HT-29 (cell line): ENCODE measurements at places on chromosomes 2 and 18.

GRCh38 chr2:160989778-160990177 lies 170.4 kb upstream of the TANK start:
- no peak for DNase-seq

- DNase-seq, result peak; percentile 43
These were observed 66.6 kb downstream of the STPG4 start for GRCh38 chr2:47088371-47089082.

DNA sequence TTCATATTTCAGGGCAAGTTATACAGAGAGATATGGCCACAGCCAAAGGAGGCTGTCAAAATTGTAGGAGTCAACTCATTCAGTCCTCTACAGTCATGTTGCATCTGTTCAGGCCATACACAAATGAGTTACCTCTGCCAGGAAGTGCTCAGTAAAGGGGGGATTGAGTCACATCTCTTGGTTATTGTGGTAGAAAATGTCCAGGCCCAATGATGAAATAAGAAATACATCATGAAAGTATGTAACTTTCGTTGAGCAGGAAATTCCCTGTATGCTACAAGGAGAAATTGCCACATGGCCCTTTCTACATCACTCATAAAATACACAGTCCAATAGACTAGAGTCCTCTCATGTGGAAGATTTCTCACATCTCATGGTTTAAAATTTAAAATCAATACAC lies 103.9 kb upstream of the COL3A1 start:
- no peak for DNase-seq

DNA sequence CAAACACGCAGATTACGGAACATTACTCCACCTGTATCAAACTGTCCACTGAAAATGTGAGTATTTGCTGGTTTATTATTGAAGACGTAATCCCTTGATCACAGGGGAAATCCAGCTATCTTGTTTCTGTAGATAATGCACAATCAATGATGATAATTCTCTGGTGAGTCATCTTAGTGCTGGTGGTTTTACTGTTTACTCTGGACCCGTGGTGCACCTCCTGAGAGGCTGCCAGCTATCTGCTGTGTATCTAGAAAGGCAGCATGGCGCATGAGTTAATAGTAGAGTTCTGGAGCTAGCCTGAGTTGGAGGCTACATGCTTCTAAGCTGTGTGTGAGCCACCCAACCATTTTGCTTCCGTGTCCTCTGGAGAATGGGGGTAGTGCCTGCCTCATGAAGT lies 6.5 kb downstream of the NCAPH start:
- DNase-seq, result no peak

DNA sequence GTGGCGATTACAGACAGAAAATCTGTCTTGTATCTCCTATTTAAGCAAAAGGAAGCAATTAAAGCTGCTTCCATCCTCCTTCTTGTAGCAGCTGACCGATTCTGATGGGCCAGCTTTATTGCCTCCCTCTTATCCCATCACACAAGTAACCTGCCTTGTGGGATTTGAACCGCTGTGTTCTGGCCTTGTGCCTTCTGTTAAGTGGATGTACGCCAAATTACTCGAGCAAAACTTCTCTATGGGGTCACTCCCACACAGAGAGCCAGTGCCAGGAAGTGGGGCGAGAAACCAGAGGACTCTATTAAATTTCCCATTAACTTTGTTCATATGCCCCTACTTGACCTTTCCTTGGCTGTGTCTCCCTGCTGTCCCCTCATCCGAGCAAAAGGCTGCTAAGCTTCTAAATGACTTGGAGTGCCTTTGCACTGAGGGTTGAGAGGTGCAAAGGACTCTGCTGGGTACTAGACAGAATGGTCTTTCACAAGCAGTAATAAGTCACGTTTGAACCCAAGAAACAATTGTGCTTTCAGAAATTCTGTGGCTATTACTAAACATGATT lies 672.5 kb downstream of the MBD2 start:
- no peak for DNase-seq

DNA sequence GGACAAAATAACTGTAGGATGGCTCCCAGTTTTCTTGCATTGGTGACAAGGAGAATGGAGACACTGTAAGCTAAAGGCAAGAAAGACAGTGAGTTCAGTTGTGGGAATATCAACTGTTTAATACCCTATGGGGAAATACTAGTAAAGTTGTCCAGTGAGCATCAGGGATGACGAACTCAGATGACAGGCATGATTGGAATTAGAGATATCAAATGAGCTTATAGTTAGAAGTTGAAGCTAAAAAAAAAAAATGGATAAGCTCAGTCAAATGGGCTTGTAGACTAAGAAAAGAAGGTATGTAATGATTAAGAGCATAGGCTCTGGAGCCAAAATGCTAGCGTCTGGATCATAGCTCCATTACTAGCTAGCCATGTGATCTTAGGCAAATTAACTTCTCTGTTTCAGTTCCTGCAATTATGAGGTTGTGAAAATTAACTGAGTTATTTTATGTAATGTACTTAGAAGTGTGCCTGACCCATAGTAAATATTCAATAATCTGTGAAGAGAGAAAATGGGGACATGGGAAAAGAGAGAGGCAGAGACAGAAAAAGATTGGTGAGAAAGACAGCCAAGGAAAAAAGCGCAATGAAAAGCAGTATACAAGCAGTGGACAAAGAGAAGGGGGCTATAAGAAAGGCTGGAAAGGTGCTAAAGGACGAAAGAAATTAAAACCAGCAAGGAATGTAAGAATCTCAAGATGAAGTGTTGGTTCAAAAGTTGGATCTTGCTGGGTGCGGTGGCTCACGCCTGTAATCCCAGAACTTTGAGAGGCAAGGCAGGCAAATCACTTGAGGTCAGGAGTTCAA lies 95.7 kb upstream of the SLC39A10 start:
- DNase-seq, result peak; percentile 18

GRCh38 chr18:73352546-73352945 lies 484.8 kb upstream of the NETO1 start:
- DNase-seq, result no peak
